GM19239 (cell line): ENCODE measurements at places on chromosomes 6 and 20.

DNA sequence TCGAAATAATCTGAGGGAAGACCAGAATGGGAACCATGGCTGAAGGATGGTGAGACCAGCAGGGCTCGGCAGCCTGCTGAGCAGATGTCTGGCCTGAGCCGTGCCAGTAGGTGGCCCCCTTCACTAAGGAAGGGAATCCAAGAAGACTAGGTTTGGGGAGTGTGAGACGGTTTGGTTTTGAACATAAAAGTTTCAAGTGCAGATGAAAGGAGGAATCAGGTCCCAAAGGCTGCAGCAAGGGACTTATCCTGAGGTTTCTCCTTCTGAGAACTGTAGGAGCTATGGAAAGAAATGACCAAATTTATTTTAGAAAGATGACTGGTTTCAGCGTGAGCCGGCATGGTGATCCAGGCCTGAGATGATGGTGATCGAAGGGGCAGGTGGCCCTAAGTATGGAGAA, 4.6 kb upstream of the OSER1 start:
- DNase-seq: peak; percentile 25

GRCh38 chr6:152121910-152122309, 314.4 kb downstream of the ESR1 start:
- no peak for DNase-seq

GRCh38 chr6:142301651-142302391, at the start of gene ADGRG6:
ADGRG6 (plus strand) TSS chr6:142302007; CDS start chr6:142302330, 323 bp downstream.
- DNase-seq: peak; percentile 9

GRCh38 chr6:99307295-99307907, 42.1 kb downstream of the FAXC start:
- DNase-seq: no peak

DNA sequence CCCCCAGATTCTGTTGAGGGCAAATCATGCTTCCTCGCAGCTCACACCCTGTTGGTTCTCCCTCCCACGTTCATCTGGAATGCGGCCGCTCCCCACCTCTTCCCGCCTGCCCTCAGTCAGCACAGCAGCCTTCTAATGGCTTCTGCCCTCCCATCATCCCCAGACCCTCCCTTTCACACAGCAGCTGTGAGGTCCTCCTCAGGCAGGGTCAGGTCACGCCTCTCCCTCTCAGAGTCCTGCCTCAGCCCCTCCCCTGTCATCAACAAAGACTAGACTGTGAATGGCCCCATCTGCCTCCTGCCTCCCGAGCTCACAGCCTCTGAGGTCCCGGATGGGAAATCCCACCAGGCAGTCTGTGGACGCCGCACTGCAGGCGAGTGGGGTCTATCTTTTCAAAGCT, 7.9 kb upstream of the BHLHE23 start:
- DNase-seq: no peak

GRCh38 chr20:45781391-45781931, 10.2 kb downstream of the WFDC3 start:
- DNase-seq: no peak

DNA sequence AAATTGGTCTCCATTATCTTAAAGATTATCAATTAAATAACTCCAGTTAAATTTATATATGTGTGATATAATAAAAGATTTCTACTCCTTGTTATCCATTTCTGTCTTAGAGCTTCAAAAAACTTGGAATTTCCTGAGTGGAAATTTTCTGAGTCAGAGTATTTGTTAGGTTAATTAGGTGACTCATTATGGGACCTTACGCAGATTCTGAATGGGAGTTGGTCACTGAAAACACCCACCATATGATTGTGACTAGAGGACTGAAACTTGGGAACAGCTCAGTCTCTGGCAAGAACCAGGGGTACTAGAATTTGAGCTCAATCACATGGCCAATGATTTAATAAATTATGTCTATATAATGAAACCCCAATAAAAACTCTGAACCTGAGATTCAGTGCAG, 125.4 kb upstream of the HMGCLL1 start:
- DNase-seq: no peak

- no peak for DNase-seq
Observed at GRCh38 chr6:35495258-35496035, 1.4 kb downstream of the TEAD3 start.

DNA sequence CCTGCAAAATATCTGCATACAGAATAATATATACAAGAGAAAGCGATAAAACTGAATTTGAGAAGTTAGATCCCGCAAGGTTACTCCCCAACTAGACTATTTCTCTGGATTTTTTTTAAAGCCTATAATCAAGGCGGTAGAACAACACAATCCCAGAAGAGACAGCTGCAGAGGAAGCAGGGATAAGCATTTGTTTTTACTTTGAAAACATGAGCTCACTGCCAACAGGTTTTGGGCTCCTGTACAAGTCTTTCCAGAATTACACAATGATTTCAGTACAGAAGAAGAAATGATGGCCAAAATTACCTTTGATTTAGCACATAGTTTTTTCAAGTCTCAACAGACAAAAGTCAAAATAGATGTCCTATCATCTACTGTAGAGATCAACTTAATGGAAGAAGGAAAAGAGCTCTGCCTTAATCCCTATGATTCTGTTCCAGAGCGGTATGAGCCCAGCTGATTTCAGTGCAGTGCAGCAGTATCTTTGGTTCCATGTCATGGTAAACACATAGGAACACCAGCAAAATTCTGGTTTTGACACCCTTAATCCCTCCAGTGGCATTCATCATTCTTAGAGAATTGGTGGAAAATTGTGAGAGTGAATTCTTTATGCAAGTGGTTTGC, 304.3 kb downstream of the HDGFL1 start:
- no peak for DNase-seq

DNA sequence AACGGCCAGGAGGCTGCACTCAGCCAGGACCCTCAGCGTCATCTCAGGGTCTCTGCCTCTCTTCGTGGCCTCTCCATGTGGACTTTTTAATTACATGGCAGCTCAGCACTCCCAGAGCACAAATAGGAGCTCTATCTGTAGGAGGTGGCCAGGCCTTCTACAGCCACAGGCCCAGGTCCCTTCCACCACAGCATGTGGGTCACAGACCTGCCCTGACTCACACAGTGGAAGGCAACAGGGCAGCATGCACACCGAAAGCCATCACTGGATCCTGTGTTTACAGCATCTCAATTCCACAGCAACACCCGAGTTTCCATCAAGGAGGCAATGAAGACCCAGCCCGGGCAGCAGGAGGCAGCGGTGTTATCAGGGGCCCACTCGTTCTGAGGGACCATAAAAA, 65.8 kb upstream of the CD93 start:
- no peak for DNase-seq

- no peak for DNase-seq
Observed at GRCh38 chr20:38559764-38560163, 21.2 kb upstream of the ADIG start.

- DNase-seq: peak; percentile 42
Observed at GRCh38 chr6:139291813-139292619, at the start of gene TXLNB. TXLNB (minus strand) TSS chr6:139291998; CDS start chr6:139288899, 3,099 bp downstream.

DNA sequence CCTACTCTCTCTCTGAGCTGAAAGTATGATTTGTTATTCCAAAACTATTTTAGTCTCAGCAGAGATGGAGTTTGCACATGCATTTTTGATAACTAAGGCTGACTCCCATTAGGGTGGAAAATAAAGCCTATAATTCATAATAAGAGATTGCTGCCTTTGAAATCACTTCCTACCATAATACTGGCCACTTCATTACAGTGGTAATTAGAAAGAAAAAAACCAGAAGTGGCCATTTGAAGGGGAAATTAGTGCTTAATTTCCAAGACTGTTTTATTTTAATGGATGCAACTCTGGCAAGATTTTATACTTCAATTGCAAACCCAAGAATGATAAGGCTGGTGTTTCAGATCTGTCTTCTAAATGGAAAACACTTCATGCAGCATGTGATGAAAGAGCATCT, 43.4 kb downstream of the SLC35B3 start:
- DNase-seq: no peak

- DNase-seq: no peak
Observed at GRCh38 chr6:170094686-170095272, 196.1 kb downstream of the DLL1 start.

DNA sequence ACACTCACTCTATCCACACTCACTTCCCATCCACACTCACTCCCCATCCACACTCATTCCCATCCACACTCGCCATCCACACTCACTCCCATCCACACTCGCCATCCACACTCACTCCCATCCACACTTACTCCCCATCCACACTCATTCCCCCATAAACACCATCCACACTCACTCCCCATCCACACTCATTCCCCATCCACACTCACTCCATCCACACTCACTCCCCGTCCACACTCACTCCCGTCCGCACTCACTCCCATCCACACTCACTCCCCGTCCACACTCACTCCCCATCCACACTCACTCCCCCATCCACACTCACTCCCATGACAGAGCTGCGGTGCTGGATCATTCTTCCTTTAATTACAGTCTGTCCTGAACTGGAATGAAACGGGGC, 17.1 kb downstream of the THBS2 start:
- DNase-seq: no peak

- DNase-seq: no peak
Observed at GRCh38 chr6:6742535-6742934, 154.0 kb downstream of the LY86 start.

DNA sequence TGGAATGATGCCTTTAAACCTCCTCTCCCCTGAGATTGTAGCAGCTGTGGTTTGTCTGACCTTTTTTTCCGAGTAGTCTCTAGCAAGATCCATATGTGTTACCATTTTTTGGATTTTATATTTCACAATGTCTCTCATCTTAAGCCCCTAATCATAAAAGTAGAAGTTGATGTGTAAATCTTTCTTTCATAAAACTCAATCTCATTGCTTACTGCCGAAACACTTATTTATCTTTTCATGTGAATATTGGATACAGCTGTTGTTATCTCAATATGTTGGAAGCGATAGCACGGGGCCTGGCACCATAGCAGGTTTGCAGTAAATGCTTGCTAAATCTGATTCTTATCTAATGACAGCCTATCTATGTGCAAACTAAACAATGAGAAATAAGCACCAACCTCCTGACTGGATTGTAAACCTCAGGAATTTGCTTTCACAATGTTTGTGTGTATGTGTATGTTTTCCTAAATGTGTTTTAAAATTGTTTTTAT, 14.2 kb downstream of the SMPDL3A start:
- no peak for DNase-seq

DNA sequence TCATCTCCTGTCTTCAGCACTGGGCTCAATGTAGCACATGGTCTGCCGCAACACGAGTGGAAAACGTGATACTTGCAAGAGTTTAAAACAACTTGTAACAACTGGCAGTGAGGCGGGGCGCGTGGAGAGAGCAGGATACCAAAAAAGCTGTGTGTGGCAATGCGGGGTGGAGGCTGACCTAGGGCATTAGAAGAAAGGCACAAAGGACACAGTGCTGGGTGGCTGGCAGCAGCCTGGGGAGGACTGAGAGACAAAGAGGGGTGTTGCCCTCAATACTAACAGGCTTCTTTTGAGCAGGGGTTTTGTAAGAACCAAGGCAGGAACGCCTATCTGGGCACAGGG, 1.5 kb upstream of the GFOD1 start:
- DNase-seq: no peak

GRCh38 chr6:116381000-116381399, 10.3 kb downstream of the DSE start:
- no peak for DNase-seq

GRCh38 chr6:87071683-87072082, 23.2 kb downstream of the CGA start:
- no peak for DNase-seq

DNA sequence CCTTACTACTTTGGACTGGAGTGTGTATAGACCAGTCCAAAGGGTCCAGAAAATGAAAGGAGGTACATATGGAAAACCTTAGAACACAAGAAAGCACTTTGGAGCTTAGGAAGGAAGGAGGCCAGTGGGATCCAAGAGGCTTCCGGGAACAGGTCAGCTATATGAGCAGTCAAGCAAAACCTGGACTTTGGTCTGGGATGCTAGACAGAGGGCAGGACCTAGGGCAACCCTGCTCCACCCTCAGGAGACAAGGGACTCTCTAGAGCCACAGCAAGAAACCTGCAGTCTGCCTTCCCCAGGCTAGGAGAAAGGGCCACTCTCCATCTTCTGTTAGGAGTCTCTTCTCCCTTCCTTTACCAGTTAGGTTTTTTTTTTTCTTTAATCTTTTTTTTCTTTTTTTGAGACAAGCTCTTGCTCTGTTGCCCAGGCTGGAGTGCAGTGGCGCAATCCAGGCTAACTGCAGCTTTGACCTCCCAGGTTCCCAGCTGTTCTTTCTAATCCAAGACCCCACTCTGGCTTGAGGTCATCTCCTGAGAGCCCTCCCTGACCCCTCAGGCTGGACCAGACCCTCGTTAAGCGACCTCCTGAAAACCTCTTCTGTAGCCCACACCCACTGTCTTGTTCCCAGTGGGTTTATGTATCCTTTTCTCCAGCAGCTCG, 4.6 kb downstream of the KCNK5 start:
- no peak for DNase-seq

GRCh38 chr6:101126501-101126900, 245.4 kb upstream of the ASCC3 start:
- no peak for DNase-seq

GRCh38 chr6:126926926-126927325, 191.5 kb upstream of the RSPO3 start:
- DNase-seq: no peak

GRCh38 chr6:7673063-7673536, 52.8 kb upstream of the BMP6 start:
- no peak for DNase-seq

DNA sequence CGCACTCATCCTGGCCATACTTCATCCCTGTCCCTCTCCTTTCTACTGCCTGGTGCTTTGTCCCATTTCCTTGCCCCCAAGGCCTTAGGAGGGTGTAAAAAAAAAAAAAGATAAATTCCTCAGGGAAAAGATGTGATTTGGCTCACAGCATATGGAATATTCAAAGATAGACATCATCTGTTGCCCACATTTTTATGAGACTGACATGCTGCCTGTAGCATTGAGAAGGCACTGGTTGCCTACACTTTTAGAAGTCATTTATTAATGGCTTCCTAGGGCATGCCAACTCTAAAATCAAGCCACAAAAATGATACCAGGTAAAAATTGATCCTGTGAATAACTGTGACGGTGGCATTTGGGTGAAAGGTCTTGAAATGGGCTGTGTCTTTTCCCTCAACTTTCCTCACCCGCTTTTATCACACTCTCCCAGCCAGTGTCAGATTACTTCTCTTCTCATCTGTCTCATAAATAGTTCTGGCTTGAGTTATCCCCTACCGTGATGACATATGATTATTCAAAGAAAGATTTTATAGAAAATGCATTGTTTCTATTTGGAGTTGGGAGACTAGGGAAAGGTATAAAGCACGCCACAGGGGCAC, 139.4 kb downstream of the CARMIL1 start:
- DNase-seq: no peak

DNA sequence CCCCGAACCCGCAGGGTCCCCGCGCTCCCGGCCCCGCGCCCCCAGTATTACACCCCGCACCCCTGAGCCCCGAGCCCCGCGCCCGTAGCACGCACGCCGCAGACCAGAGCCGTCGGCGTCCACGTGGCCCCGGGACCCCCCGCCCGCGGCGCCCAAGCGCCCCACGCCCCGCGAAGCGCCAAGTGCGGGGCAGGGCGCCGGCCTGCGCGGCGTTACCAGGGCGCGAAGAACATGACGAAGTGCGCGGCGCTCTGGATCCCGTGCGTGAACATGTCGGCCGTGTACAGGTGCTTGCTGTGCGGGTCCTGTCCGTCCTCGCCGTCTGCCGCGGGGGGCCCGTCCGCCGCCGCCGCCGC, 312 bp downstream of the TXNDC5 start:
- DNase-seq: no peak

GRCh38 chr6:26383624-26384417, 913 bp downstream of the BTN2A2 start:
- DNase-seq: no peak
